ENCODE measurements at places on chromosomes 7 and 10. TPM values are rescaled to one million over a fixed set of nuclear protein-coding genes. Genes with fewer than 3 reads are reported as not detected.

- peaks cover 4% of the 10 kb centered on the region for H3K27me3 ChIP-seq
- H3K27ac ChIP-seq = no peak overlapping the region
- DNase-seq = no peak
- H3K4me3 ChIP-seq = no peak overlapping the region
- no peaks in the 10 kb centered on the region for H3K36me3 ChIP-seq
These were observed 242.4 kb upstream of the RHOBTB1 start for GRCh38 chr10:61186408-61186807.

The CAV1 gene
- total RNA-seq = 56.1 TPM

The VAX1 gene
- 0.58 TPM for total RNA-seq

The GALNT17 gene
- total RNA-seq = 21.9 TPM
